ENCODE measurements at places on chromosomes 12 and 14.
A peak's percentile ranks its signal among the peaks of the same experiment; 100 is the strongest.

GRCh38 chr12:89775063-89775985 is 66.7 kb upstream of the ATP2B1 start:
- no peak for DNase-seq

DNA sequence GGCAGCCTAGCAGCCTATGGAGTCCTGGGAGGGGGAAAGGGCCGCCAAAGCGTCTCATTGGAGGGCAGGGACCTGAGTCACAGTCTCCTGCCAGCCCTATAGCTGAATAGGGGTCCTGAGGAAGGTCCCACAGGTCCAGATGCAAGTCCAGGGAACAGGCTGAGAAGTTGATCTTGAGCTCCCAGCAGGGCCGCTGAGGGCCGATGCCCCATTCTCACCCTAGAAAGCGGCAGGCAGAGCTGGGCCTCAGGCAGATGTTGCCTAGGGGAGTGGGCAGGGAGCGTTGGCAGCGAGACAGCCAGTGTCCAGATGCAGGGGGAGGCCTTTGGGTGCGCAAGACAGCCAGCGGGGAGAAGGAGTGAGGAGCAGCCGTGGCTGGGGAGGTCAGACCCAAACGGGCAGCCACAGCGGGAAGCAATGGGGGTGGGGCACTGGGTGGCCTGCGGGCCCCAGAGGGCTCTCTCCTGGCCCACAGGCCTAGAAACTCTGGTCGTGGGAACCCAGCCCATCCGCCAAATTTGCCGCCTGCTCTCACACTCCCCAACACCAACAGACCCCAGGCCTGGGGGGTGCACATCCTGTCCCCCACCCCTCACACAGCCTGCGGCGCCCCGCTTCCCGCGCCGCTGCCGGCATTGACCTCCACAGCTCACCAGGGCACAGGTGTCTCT is 1.1 kb downstream of the HDAC7 start:
- DNase-seq: peak; percentile 67

GRCh38 chr12:27344246-27344645 is 11.6 kb downstream of the BMAL2 start:
- no peak for DNase-seq

GRCh38 chr14:52327374-52328226 is 13.5 kb downstream of the PTGER2 start:
- no peak for DNase-seq

DNA sequence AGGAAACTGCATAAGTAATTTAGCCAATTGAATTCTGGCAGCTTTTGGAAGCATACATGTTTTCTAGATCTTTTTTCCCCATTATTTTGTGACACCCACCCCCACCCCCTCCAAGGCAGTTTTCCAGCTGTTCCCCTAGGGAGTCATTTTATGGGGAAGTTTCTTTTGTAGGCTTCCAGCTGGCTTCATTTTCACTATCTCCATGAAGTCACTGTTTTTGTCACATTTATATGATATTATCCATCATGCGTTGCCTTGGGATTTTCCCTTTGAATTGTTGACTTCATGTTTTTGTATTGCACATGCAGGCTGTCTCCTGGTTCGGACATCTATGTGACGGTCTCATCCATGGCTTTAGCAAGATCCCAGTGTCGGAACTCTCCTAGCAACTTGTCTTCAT is 233.6 kb upstream of the RGS6 start:
- no peak for DNase-seq

GRCh38 chr12:111503116-111503515 is 96.0 kb downstream of the ATXN2 start:
- no peak for DNase-seq

DNA sequence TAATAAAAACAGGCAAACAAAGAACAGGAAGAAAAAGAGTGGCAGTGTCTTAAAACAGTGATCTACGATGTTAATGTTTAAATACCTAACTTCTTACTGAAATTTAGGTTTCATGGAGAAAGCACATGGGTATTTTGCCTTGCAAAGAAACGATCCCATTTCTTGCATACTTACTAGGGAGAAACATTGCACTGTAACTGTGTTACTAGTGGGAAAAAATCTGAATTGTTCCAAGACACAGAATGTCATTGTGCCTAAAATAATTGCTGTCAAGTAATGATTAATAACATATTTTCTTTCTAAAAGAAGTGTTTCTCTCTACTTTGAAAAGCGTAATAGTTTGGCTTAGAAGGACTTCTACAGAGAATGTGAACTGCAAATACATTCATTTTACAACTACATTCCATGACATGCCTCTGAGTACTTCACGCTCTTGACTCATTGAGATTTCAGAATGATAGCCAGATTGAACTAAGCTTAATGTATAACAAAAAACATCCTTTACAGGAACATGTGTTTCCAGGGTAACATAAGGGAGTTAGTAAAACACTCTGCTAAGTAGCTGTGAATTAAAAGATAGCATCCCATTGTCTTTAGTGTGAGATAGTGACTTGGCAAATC is 256.2 kb upstream of the CPNE8 start:
- DNase-seq: no peak

- DNase-seq: no peak
Measured at GRCh38 chr14:68709007-68709406, 83.9 kb downstream of the ZFP36L1 start.

DNA sequence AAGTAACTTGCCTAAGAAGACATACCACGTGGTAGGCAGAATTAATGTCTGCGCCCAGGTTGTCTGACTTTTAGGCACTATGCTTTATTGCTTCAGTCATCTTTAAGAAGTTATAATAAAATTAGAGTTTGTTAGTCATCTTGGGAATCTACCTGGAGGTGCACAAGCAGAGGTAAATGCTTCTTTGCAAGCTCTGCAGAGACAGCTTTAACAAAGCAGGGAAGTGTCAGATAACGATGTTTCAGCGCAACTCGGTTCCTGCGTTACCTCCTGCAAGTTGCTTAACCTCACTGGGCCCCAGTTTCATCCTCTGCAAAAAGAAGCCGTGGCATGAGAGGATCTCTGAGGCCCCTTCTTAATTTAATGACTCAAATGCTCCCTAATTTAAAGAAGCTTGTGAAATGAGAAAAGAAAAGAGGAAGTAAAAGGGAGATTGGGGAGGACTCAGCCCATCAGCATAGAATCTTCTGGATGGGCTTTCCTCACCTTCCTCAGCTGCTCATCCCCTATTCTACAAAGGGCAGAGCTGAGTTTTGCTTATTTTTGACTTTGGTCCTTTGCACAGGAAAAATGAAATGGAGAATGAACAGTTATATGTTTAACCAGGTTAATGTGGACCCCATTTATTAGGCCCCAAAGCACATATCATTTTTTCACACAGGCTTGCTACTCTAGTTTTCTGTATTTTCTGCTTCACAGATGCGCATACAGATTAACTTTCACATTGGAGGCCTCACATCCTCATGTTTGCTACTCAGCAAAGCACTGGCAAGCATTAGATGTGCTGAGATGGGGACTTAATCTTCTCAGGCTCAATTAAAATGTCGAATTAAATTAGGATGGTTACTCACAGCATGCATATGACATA is 5.1 kb downstream of the ARHGDIB start:
- no peak for DNase-seq

DNA sequence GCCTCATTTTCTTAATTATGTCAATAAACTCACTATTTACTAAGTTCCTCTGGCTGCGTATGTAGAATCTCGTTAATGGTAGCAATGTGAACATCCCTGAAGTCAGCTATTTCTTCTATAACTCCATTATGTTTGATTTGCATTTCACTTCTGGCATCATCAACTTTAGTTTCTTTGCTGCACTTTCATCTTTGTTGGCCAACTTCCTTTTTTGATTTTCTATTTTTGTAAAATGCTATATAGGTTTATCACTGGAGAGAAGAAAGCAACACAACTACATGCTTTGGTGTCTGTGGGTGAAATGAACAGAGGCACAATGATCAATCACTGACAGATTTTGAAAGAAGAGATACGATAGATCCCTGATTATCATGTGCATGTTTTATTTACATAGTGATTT is 58.5 kb upstream of the ATF7IP start:
- no peak for DNase-seq

GRCh38 chr14:50396631-50397389 is at the start of gene CDKL1:
TSS of gene CDKL1 (minus strand) at chr14:50396881. CDS start at chr14:50395868, 1,013 bp downstream.
- peak; percentile 81 for DNase-seq

DNA sequence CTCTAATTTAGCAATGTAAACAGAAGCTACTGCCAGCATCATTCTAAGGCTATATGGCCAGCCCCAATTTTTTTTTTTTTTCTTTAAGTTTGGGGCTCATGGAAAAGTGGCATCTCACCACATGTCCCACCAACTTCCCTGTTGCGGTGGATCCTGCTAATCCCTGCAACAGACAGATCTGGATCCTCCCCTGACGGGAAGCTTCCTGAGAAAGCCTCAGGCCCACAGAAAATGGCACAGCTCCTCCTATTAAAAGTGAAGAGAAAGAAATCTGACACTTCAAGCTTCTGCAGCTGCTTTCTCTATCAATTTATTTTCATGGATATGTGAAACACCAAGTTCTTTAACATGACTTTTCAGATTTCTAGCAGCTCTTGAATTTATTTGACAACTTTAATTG is 433.8 kb upstream of the DCN start:
- DNase-seq: no peak

GRCh38 chr14:104874110-104874531 is 9.1 kb downstream of the CEP170B start:
- DNase-seq: no peak

GRCh38 chr12:107990325-107990724 is 138.8 kb upstream of the WSCD2 start:
- DNase-seq: no peak

- no peak for DNase-seq
Measured at GRCh38 chr12:77914081-77914488, 83.4 kb downstream of the NAV3 start.

GRCh38 chr12:72738811-72739210 is 466.6 kb downstream of the TRHDE start:
- no peak for DNase-seq

DNA sequence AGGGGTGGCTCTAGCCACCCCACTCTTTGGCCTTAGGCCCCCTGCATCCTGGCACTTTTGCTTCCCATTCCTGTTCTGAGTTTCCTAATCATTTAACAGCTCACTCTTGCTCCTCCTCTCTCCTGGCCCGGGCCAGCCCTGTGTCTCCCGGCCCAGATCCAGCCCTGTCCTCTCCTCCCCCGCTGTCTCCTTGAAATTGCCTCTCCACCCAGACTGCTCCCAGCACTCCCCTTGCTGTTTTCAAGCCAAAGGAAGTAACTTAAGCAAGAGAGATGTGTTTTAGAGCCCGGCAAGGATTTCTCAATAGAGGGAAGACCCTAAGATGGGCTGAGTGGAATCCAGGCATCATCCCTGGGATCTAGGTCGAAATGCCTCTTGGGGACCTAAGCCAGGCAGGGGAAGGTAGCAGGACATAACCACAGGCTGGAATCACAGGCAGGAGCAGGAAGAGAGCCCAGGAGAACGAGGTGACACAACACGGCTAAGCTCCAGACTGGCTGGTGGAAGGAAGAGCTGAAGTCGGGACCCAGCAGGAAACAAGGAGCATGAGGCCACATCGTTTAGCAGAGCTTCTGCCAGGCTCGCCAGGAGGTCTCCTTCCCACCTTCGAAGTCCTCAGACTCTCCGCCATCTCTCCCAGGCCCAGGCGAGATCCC is 2.0 kb upstream of the LRP1-AS start:
- DNase-seq: peak; percentile 89

DNA sequence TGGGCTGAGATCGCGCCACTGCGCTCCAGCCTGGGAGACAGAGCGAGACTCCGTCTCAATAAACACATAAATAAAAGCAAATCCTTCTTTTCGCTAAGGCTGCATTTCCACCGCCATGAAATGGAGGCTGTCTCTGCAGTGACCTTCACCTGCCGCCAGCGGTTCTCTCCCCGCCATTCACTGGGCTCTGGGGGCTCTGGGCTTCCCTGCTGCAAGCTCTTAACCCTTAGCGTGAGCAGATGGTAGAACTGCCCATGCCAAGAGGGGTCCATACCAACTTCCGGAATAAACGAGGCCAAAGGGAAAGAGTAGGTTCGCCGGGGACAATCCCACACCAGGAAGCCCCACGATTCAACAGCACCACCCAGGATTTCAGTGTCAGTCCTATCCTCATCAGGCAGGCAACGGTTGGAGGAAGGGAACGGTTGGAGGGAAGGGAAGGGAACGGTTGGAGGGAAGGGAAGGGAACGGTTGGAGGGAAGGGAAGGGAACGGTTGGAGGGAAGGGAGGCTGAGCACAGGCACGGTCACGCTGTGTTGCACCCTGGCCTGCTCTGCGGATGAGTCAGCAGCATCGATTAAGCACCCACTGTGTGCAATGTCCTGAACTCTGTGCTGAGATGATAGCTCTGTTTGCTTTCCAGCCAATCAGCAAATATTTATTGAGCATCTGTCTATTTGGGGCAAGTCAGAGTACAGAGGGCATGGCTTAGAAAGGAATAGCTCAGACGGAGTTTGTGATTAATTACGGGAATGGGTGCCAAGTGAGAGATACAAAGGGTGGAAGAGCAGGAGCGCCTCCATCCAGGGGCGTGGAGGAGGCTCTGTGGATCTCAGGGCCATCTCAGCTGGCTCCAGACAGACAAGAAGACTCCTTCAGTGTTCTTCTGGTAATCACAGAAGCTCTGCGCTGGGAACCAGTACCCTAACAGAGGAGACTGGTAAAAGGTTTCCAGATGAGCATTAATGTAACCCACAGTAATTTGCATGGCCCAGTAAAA is 77.9 kb downstream of the NINJ2 start:
- no peak for DNase-seq

DNA sequence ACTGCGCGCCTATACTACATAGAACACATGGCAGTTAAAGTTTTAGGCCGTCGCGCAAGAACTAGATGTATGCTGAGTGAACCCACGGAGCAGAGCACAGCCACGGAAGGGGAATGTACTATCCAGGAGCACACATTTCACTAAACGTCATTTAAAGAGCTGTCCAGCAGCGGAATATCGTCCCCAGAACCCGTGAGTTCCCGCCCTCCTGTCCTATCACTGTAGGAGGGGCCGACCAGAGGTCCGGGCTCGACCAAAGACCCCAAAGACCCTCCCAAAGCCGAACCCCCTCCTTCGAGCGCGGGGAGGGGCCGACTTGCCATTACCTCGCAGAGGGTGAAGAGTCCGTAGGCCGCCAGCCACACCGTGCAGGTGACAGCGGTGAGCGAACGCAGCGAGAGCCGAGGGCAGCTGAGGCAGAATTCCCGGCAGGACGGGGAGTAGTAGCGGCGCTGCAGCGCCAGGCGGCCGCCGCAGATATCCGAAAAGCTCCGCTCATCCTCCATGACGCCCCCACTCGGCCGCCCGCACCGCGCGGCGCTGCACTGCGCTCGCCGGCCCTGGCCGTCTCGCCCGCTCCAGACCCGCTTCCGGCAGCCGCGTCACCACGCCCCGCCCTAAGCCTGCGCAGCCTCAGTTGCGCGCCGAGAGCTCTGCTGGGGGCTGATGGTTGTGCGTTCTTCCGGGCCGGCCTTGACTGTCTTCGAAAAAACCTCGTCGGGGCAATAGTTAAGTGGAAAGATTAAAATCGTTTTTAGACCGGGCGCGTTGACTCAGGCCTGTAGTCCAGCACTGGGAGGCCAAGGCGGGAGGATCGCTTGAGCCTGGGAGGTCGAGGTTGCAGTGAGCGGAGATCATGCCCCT is at the start of gene PIGH:
TSS of gene PIGH (minus strand) at position 571 of the 864 bp plus-strand sequence. CDS start at position 506, 65 bp downstream.
- DNase-seq: peak; percentile 95

DNA sequence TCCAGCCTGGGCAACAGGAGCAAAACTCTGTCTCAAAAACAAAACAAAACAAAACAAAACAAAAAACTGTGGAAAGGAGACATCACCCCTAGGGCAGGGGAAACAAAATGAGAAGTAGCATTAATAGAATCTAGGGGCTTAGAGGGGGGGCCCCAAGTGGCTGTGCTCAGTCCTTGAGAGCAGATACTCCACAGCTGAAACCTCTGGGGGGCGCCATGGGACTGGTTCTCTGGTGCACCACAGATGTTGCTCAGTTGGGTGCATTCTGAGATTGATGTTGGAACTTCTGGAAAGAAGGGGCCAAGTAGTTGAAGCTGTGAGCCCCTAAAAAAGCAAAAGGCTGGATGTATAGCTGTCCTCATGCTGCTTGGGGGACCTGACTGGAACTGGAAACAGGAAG is 11.8 kb upstream of the SYNE2 start:
- no peak for DNase-seq

All from ovary (tissue), 10 donors.